ENCODE measurements at places on chromosomes 12 and 14.
A peak's percentile ranks its signal among the peaks of the same experiment; 100 is the strongest.

DNA sequence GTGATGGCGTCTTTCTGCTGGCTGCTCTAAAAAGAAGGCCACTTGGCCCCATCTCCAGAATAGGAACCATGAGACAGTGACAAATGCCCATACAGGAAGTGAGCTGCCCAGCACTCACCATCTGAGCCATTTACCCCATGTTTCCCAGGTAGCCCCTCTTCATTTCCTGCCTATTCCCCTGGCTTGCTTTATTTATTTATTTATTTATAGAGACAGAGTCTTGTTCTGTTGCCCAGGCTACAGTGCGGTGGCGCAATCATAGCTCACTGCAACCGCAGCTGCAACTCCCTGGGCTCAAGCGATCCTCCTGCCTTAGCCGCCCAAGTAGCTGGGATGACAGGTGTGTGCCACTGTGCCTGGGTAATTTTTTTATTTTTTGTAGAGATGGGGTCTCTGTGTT lies 71.2 kb downstream of the RIN3 start:
- no peaks in the 10 kb centered on the region for H3K27me3 ChIP-seq
- H3K4me1 ChIP-seq: peaks cover 19% of the 10 kb centered on the region
- H3K4me3 ChIP-seq: no peak overlapping the region
- no peak for DNase-seq
- H3K36me3 ChIP-seq: peaks cover 4% of the 10 kb centered on the region
- H3K27ac ChIP-seq: no peak overlapping the region

- DNase-seq: no peak
- H3K27ac ChIP-seq: no peak overlapping the region
- H3K4me1 ChIP-seq: peaks cover 12% of the 10 kb centered on the region
- H3K36me3 ChIP-seq: no peaks in the 10 kb centered on the region
Measured at GRCh38 chr12:22576473-22576872, 32.1 kb upstream of the C2CD5 start.

DNA sequence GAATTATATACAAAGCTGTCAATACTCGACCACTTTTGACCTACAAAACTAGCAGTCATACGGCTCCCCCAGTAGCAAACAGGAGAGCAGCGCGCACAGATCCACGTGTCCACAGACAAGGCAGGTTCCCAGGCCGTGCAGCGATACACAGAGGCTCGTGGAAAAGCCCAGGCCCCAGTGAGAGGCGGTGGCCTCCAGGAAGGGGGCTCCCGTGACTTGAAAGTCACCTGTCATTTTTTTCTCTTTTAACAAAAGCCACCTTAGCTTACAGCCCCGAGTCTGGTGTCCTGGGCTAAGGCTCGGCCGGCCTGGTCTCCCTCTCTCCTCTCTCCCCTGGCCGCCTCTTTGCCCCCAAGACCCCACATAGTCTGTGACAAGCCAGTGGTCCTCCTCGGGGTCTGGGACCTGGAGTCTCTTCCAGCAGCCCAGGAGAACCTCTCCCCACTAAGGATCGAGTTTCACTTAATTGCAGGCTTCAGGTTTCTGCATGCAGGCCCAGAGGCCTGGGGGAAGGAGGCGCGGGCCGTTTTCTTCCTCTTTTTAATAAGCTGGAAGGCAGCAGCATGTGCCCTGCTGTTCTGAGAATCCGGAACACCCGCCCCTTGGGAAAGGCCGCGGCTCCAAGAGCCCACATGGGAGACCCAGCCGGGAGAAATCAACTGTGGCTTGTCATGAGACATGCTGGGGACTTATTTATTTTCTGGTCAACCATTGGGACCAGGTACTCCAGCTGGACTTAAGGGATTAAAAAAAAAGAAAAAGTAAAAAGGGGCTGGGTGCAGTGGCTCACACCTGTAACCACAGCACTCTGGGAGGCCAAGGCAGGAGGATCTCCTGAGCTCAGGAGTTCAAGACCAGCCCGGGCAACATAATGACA lies 15.9 kb downstream of the NCOR2 start:
- no peaks in the 10 kb centered on the region for H3K36me3 ChIP-seq
- H3K27me3 ChIP-seq: no peaks in the 10 kb centered on the region
- no peak overlapping the region for H3K4me3 ChIP-seq
- DNase-seq: peak; percentile 53

DNA sequence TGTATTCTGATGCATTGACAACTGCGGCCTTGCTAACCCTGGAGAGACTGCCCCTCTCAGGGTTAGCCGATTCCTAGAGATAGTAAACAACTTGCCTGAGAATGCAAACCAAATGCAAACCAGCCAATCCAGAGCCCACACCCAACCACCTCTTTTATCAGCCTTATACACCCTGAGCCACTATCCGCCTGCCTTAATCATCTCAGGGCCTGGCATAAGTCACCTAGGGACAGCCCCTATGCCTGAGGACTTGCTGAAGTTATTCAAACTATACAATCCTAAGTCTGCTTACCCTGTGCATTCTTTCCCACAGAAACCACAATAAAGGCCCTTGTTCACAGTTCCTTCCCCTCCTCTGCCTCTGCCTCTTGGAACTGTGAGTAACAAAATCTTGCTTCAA lies 177.2 kb downstream of the KCNA5 start:
- H3K36me3 ChIP-seq: no peaks in the 10 kb centered on the region
- no peak for DNase-seq
- H3K27me3 ChIP-seq: no peaks in the 10 kb centered on the region
- H3K27ac ChIP-seq: no peak overlapping the region
- no peak overlapping the region for H3K4me3 ChIP-seq
- no peaks in the 10 kb centered on the region for H3K4me1 ChIP-seq

GRCh38 chr14:62329427-62329826 lies 567.2 kb downstream of the SNAPC1 start:
- no peaks in the 10 kb centered on the region for H3K27me3 ChIP-seq
- DNase-seq: no peak
- no peaks in the 10 kb centered on the region for H3K4me1 ChIP-seq
- no peak overlapping the region for H3K27ac ChIP-seq
- H3K36me3 ChIP-seq: no peaks in the 10 kb centered on the region
- H3K4me3 ChIP-seq: no peak overlapping the region

- no peaks in the 10 kb centered on the region for H3K27me3 ChIP-seq
- DNase-seq: peak; percentile 83
- H3K27ac ChIP-seq: peak overlapping the region; percentile 54
- no peaks in the 10 kb centered on the region for H3K36me3 ChIP-seq
Measured at GRCh38 chr14:33842299-33842698, 108.6 kb downstream of the EGLN3 start.

DNA sequence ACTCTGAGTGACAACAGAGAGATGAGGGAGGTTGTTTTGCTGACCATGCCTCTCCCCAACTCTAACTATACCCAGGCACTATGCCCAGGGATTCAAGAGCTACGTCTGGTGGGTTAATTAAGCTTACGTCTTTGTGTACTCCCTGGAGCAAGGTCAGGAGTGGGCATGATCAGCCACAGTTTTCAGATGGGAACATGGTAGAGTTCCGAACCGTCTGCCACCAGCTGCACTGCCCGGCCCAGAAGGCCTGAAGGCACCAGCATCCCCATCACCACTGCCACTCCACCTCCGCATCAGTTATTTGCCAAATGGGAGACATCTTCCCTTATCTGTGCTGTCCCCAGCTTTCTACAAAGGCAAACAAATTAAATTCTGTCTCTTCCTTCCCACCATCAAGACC lies 11.1 kb upstream of the GPX2 start:
- no peaks in the 10 kb centered on the region for H3K27me3 ChIP-seq
- peaks cover 22% of the 10 kb centered on the region for H3K36me3 ChIP-seq
- no peak for DNase-seq
- no peak overlapping the region for H3K4me3 ChIP-seq
- no peak overlapping the region for H3K27ac ChIP-seq
- no peaks in the 10 kb centered on the region for H3K4me1 ChIP-seq

DNA sequence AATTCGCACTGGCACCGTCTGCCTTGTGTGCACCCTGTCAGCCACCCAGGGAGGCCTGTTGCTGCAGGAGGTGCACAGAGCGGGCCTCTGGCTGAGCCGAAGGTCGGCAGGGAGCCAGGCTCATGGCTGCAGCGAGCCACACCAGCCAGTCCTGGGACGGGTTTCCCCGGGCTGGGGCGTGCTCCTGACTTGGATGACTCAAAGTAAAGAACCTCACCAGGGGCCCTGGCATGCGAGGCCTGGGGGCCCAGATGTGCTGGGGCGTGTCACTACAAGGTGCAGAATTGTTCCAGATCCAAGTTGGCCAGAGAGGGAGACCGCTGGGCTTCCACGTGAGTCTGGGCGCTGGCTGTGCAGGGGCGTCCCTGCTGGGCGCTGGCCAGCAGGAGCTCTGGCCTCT lies 34.5 kb downstream of the FBRSL1 start:
- DNase-seq: peak; percentile 93
- no peak overlapping the region for H3K4me3 ChIP-seq
- no peak overlapping the region for H3K27ac ChIP-seq

- no peak overlapping the region for H3K27ac ChIP-seq
- no peaks in the 10 kb centered on the region for H3K36me3 ChIP-seq
- no peak overlapping the region for H3K4me3 ChIP-seq
- peaks cover 5% of the 10 kb centered on the region for H3K27me3 ChIP-seq
- no peak for DNase-seq
- no peaks in the 10 kb centered on the region for H3K4me1 ChIP-seq
Measured at GRCh38 chr14:89658977-89659670, 242.1 kb upstream of the FOXN3 start.

- peaks cover 27% of the 10 kb centered on the region for H3K27me3 ChIP-seq
- no peak overlapping the region for H3K27ac ChIP-seq
- H3K4me1 ChIP-seq: peaks cover 12% of the 10 kb centered on the region
- no peak overlapping the region for H3K4me3 ChIP-seq
- no peaks in the 10 kb centered on the region for H3K36me3 ChIP-seq
Measured at GRCh38 chr12:517538-517937, 57.8 kb downstream of the B4GALNT3 start.

GRCh38 chr12:18998343-18999261 lies 130.9 kb upstream of the PLEKHA5 start:
- H3K27ac ChIP-seq: peak overlapping the region; percentile 46
- H3K4me3 ChIP-seq: no peak overlapping the region
- peak; percentile 30 for DNase-seq

DNA sequence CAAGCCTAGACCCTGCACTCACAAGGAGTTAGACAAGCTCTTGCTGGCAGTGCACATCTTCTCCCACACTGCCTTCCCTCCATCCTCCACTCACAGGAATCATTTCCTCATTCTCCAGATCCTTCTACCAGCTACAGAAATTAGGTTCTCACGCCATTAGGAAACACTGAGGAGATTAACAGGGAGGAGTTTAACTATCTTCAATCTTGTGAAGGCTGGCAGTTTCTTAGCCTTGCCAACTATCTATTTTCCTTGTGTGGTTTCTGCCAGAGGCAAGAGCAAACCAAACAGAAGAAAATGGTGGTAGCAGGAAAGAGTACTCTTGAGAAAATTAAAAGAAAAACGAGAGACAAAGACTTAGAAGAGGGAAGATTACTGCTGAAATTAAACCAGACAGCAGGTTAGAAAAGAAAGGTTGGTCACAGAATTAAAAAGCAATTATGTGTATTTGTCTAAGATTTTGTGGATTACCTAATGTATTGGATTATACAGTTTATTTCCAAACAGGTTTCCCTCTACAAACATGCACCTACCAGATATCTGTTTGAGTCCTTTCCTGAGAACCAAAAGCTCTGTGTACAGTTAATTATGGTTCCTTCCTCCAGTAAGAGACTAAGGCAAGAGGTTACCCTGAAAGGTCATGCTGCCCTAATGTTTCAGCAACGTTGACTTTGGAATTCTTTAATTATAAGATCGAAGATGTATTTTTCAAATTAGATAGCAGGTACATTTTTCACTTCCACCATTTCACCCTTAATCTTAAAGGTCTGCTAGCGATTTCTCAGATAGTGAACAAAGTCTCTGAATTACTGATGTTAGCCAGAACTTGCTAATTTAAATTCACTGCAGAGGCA lies 5.0 kb downstream of the RERG start:
- H3K36me3 ChIP-seq: no peaks in the 10 kb centered on the region
- DNase-seq: peak; percentile 61
- H3K27ac ChIP-seq: no peak overlapping the region
- no peaks in the 10 kb centered on the region for H3K27me3 ChIP-seq
- H3K4me1 ChIP-seq: 0 out of 2 replicates have a peak, but pooled peaks cover 7% of the 10 kb centered on the region
- no peak overlapping the region for H3K4me3 ChIP-seq

- H3K27me3 ChIP-seq: peaks cover 93% of the 10 kb centered on the region
- DNase-seq: no peak
- H3K27ac ChIP-seq: no peak overlapping the region
- no peaks in the 10 kb centered on the region for H3K4me1 ChIP-seq
- no peaks in the 10 kb centered on the region for H3K36me3 ChIP-seq
Measured at GRCh38 chr12:2320841-2321240, 268.1 kb downstream of the CACNA1C start.

- no peak overlapping the region for H3K27ac ChIP-seq
- no peak for DNase-seq
- peaks cover 39% of the 10 kb centered on the region for H3K4me1 ChIP-seq
- no peak overlapping the region for H3K4me3 ChIP-seq
- no peaks in the 10 kb centered on the region for H3K27me3 ChIP-seq
Measured at GRCh38 chr12:15782667-15783066, 6.5 kb downstream of the EPS8 start.

DNA sequence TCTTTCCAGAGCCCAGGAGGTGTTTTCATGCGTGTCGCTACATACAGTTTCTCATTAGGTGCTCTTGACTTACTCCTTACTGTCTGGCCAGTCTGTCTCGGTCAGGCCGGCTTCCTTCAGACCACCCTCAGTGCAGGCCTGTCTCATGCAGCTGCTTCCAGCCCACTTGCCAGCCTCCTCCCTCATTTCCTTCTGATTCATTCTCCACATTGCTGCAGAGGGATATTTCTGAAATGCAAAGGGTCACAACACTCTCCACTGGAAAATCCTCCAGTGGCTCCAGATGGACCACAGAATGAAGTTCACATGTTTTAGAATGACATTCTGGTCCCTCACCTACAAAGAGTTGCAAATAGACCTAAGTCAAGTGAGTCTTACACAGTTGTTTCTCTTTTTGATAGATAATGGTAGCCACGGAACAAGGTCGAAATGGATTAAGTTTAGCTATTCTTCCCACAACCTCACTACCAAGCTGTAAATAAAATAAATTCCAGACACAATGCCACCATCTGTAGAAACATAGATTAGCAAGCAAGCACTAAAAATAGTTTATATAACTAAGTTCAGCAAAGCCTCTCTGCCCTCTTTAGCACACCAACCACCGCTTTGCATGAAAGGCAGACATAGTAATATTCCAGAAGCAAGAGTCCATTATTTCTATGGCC lies 146.9 kb downstream of the ESR2 start:
- no peaks in the 10 kb centered on the region for H3K36me3 ChIP-seq
- no peaks in the 10 kb centered on the region for H3K4me1 ChIP-seq
- no peak for DNase-seq
- no peak overlapping the region for H3K4me3 ChIP-seq
- no peaks in the 10 kb centered on the region for H3K27me3 ChIP-seq
- no peak overlapping the region for H3K27ac ChIP-seq

GRCh38 chr12:110062241-110062640 lies 13.9 kb upstream of the C12orf76 start:
- no peaks in the 10 kb centered on the region for H3K36me3 ChIP-seq
- H3K4me3 ChIP-seq: no peak overlapping the region
- no peak for DNase-seq
- H3K4me1 ChIP-seq: 0 out of 2 replicates have a peak, but pooled peaks cover 4% of the 10 kb centered on the region
- H3K27ac ChIP-seq: no peak overlapping the region
- H3K27me3 ChIP-seq: 0 out of 2 replicates have a peak, but pooled peaks cover 3% of the 10 kb centered on the region

- no peaks in the 10 kb centered on the region for H3K36me3 ChIP-seq
- no peaks in the 10 kb centered on the region for H3K27me3 ChIP-seq
- DNase-seq: no peak
- peaks cover 16% of the 10 kb centered on the region for H3K4me1 ChIP-seq
- no peak overlapping the region for H3K4me3 ChIP-seq
Measured at GRCh38 chr12:51339750-51340149, 6.7 kb downstream of the CELA1 start.

Data from PC-9 (cell line).